ENCODE measurements at places on chromosomes 16 and 17.

DNA sequence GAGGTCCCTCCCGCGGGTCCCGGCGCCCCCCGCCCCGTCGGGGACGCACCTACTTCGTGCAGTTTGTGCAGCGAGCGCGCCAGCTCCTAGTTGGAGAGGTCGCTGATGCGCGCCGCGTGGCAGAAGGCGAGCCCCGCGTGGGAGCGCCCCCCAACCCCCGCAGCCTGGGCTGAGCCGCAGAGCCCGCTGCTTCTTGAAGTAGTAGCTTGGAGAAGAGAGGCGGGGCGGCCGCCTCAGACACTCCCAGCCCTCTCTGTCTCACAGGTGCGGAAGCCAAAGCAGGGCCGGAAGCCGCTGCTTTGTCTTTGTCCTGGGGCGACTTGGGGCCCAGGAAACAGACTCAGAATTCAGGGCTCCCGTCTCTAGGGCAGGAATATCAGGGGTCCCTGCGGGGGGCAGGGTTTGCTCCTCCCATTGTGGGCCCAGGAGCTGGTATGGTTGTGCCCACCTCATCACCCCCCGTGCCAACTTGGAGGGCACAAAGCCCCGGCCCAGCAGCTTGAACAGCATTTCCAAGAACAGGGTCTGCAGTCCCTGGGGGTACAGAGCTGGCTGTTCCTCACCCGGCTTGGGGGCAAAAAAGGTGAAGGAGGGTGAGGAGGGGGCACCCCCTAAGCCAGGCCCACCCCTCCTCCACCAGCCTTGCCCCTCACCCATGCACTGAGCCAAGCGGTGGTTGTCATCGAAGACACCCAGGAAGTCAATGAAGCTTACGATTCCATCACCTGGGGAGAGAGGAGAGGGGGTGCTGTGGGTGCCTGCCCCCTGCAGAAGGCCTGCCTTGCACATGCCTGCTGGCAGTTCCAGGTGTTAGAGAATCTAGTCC, 13.5 kb downstream of the SPATA32 start:
- peak; percentile 79 for DNase-seq

DNA sequence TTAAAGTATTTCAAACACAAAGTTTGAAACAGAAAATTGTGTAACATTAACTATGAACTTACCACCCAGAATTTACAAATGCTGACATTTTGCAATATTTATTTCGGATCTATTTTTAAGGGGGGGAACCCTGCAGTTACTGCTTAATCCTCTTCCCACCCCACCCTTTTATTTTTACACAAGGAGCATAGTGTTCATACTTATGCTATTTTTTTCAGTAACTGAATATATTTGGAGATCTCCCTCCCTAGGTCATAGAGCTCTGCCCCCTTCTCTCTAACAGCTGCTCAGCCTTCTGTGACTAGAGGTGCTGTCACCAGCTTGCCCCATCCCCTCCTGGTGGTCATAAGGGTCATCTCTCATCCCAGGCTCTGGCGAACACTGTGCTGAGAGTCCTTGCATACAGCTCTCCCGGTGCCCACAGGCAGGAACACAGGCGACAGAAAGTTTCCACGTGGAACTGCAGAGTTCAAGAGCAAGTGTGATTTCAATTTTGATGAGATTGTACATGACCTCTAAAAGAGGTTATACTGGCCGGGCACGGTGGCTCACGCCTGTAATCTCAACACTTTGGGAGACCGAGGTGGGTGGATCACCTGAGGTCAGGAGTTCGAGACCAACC, 44.2 kb downstream of the SNX20 start:
- DNase-seq, result no peak

DNA sequence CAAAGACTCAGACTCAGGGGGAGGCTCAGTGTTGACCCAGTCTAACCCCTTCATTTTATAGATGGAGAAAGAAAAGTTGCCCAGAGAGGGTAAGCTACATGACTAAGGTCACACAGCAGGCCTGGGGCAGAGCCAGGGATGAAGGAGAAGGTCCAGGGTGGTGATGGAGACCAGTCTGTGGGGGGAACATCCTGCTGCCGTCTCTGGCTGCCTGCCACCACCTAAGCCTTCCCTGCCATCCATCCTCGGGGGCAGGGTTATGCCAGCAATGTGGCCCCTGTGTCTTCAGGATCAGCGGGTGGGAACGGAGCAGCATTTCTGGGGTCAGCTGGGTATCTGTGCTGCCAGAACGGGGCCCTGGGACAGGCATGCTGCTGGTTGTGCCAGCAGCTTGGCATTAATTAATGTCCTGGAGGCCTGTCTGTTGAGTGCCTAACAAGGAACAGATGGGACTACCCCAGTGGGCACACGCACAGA, 5.5 kb downstream of the DOK4 start:
- no peak for DNase-seq

GRCh38 chr17:15957206-15957605, 12.3 kb downstream of the ADORA2B start:
- DNase-seq, result no peak

- DNase-seq, result no peak
These were observed 26.4 kb downstream of the CFAP20 start for GRCh38 chr16:58102665-58103392.

GRCh38 chr16:75593308-75593707, 27.1 kb downstream of the GABARAPL2 start:
- DNase-seq, result no peak

GRCh38 chr16:69443927-69444631, 19.7 kb downstream of the CYB5B start:
- DNase-seq, result peak; percentile 42

GRCh38 chr17:58818654-58819053, 63.0 kb downstream of the PPM1E start:
- DNase-seq, result no peak
